ENCODE measurements at places on chromosomes 7 and 10. TPM values are rescaled to one million over a fixed set of nuclear protein-coding genes. Genes with fewer than 3 reads are reported as not detected.

DNA sequence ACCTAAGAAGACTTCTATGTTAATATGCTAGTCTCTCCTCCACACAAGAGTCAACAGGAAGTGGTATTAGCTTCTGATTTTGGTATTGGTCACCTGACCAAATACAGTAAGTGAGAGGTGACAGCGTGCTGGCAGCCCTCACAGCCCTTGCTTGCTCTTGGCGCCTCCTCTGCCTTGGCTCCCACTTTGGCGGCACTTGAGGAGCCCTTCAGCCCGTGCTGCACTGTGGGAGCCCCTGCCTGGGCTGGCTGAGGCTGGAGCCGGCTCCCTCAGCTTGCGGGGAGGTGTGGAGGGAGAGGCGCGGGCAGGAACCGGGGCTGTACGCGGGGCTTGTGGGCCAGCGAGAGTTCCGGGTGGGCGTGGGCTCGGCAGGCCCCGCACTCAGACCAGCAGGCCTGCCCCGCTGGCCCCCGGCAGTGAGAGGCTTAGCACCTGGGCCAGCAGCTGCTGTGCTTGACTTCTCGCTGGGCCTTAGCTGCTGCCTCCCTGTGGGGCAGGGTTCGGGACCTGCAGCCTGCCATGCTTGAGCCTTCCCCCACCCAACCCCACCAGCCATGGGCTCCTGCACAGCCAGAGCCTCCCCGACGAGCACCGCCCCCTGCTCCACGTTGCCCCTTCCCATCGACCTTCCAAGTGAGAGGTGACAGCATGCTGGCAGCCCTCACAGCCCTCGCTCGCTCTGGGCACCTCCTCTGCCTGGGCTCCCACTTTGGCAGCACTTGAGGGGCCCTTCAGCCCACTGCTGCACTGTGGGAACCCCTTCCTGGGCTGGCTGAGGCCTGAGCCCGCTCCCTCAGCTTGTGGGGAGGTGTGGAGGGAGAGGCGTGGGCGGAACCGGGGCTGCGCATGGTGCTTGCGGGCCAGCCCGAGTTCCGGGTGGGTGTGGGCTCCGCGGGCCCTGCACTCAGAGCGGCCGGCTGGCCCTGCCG, 4.2 kb upstream of the ACSL5 start:
- H3K27ac ChIP-seq: no peak overlapping the region
- no peak for DNase-seq
- H3K4me3 ChIP-seq: no peak overlapping the region
- H3K36me3 ChIP-seq: no peaks in the 10 kb centered on the region

- H3K27me3 ChIP-seq: no peaks in the 10 kb centered on the region
- H3K4me1 ChIP-seq: no peaks in the 10 kb centered on the region
- H3K36me3 ChIP-seq: no peaks in the 10 kb centered on the region
- no peak overlapping the region for H3K4me3 ChIP-seq
- no peak overlapping the region for H3K27ac ChIP-seq
These were observed 3.7 kb upstream of the CXCL12 start for GRCh38 chr10:44388641-44389040.

- DNase-seq: peak; percentile 86
- 0 out of 2 replicates have a peak overlapping the region, but pooled peaks have one; percentile 16 for H3K4me3 ChIP-seq
- H3K27ac ChIP-seq: peak overlapping the region; percentile 85
- peaks cover 33% of the 10 kb centered on the region for H3K4me1 ChIP-seq
- H3K36me3 ChIP-seq: no peaks in the 10 kb centered on the region
These were observed 112.1 kb downstream of the LMBR1 start for GRCh38 chr7:156780724-156781455.

DNA sequence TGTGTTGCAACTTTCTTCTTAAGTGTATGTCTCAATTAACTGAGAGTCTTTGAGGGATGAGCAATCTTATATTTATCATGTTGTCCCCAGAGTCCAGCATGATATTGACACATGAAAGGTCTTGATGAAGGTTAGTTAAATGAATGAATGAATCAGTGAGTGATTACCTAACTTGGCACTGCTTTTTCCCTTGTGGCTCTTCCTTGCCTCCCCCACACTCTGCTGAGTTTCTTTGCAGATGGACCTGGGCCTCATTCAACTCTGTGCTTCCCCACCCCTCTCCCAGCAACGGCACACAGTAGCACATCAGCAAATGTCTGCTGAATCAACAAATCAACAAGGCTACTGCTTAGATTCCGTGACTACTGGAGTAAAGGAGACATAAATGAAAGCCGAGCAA, 235.1 kb upstream of the CXCL12 start:
- no peaks in the 10 kb centered on the region for H3K4me1 ChIP-seq
- no peaks in the 10 kb centered on the region for H3K36me3 ChIP-seq
- H3K4me3 ChIP-seq: no peak overlapping the region
- H3K27ac ChIP-seq: no peak overlapping the region
- no peaks in the 10 kb centered on the region for H3K27me3 ChIP-seq

DNA sequence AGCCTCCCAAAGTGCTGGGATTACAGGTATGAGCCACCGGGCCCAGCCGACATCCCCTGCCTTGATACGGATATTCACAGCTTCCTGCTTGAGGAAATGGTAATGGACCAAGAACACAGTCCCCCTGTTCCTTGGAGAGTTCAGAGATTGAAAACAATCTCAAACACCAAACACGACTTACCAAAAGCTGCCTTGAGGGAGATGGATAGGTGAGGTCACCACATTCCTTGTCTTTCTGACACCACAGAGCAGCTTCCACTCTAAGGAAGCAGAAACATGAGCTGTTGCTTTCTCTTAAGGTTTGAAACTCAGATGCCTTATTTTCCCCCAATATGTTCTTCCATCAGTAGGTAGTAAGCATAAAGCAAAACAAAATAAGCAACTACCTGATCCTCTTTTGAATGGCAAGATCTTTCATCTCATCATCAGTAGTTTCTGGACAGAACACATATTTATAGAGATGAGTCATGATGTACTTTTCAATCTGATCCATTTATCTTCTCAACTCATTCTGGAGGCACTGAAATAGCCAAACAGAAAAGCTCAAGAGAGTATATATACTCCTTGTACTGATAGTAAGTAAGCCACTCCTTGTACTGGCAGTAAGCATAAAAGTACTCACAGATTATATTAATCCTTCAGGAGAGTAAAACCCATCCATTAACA, 199.1 kb upstream of the KCTD7 start:
- no peaks in the 10 kb centered on the region for H3K36me3 ChIP-seq
- no peaks in the 10 kb centered on the region for H3K4me1 ChIP-seq
- H3K27ac ChIP-seq: no peak overlapping the region

GRCh38 chr7:90972906-90973550, 291.2 kb upstream of the FZD1 start:
- H3K4me3 ChIP-seq: no peak overlapping the region
- no peak overlapping the region for H3K27ac ChIP-seq
- no peak for DNase-seq
- no peaks in the 10 kb centered on the region for H3K36me3 ChIP-seq
- no peaks in the 10 kb centered on the region for H3K4me1 ChIP-seq
- no peaks in the 10 kb centered on the region for H3K27me3 ChIP-seq

GRCh38 chr7:134434701-134435100, 24.2 kb downstream of the AKR1B1 start:
- H3K36me3 ChIP-seq: no peaks in the 10 kb centered on the region
- peaks cover 5% of the 10 kb centered on the region for H3K4me1 ChIP-seq
- H3K4me3 ChIP-seq: no peak overlapping the region
- no peak for DNase-seq
- H3K27me3 ChIP-seq: no peaks in the 10 kb centered on the region

GRCh38 chr7:83388436-83388835, 225.8 kb upstream of the PCLO start:
- no peak overlapping the region for H3K4me3 ChIP-seq
- H3K36me3 ChIP-seq: no peaks in the 10 kb centered on the region
- DNase-seq: no peak
- H3K4me1 ChIP-seq: no peaks in the 10 kb centered on the region
- H3K27me3 ChIP-seq: no peaks in the 10 kb centered on the region

GRCh38 chr10:78736926-78737630, 331.7 kb upstream of the ZMIZ1 start:
- no peaks in the 10 kb centered on the region for H3K36me3 ChIP-seq
- no peaks in the 10 kb centered on the region for H3K27me3 ChIP-seq
- no peak overlapping the region for H3K27ac ChIP-seq
- no peak for DNase-seq
- H3K4me3 ChIP-seq: no peak overlapping the region

DNA sequence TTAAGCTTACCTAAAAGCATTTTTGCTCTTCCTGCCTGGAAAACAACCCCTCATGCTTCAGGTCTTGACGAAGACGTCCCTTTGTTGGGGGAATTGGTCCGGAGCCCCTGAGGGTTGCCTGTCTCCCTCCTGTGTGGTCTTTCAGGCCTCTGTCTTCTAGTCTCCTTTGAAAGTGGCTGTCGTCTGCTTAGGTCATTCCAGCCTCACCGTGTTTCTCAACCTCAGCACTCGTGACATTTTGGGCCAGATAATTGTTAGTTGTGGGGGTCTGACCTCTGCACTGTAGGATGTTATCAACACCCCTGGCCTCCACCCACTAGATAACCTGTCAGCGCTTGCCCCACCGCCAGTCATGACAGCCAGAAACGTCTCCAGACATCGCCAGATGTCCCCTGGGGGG, 219.1 kb downstream of the TCF7L2 start:
- H3K36me3 ChIP-seq: no peaks in the 10 kb centered on the region
- DNase-seq: no peak
- H3K27me3 ChIP-seq: no peaks in the 10 kb centered on the region
- H3K4me1 ChIP-seq: 0 out of 2 replicates have a peak, but pooled peaks cover 5% of the 10 kb centered on the region
- H3K4me3 ChIP-seq: no peak overlapping the region
- no peak overlapping the region for H3K27ac ChIP-seq

- no peaks in the 10 kb centered on the region for H3K27me3 ChIP-seq
- no peaks in the 10 kb centered on the region for H3K4me1 ChIP-seq
- H3K4me3 ChIP-seq: no peak overlapping the region
- no peak overlapping the region for H3K27ac ChIP-seq
- DNase-seq: no peak
- H3K36me3 ChIP-seq: peaks cover 18% of the 10 kb centered on the region
These were observed 57.1 kb upstream of the KCTD7 start for GRCh38 chr7:66571568-66571967.

- H3K4me1 ChIP-seq: no peaks in the 10 kb centered on the region
- H3K27me3 ChIP-seq: no peaks in the 10 kb centered on the region
- H3K36me3 ChIP-seq: no peaks in the 10 kb centered on the region
- no peak for DNase-seq
- no peak overlapping the region for H3K27ac ChIP-seq
These were observed 119.7 kb upstream of the SLC25A13 start for GRCh38 chr7:96441436-96442084.

DNA sequence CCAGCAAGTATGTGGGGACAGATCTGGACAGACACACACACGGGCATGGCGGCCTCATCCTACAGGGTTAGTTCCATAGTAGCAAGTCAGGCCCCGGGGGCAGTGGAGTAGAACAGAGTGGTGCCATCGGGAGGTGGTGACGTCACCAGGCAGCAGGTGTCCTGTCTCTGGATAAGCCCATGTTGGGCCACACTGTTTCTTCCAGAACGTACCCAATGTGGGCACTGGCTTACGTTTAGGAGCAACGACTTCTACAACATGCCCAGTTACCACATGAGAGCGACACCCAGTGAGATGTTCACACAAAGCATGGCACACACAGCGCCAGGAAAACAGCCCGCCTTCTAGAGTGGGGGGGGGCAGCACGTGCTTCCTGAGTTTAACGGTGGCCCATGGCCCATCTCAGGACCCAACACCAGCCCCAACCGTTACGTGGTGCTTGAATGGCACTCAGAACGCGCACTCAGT, 67.8 kb downstream of the CTBP2 start:
- DNase-seq: no peak
- H3K36me3 ChIP-seq: no peaks in the 10 kb centered on the region
- H3K4me3 ChIP-seq: no peak overlapping the region

- no peak for DNase-seq
- no peak overlapping the region for H3K4me3 ChIP-seq
- H3K27me3 ChIP-seq: no peaks in the 10 kb centered on the region
- peaks cover 24% of the 10 kb centered on the region for H3K36me3 ChIP-seq
- peaks cover 21% of the 10 kb centered on the region for H3K4me1 ChIP-seq
These were observed 36.4 kb downstream of the RBM33 start for GRCh38 chr7:155680864-155681263.

- H3K27me3 ChIP-seq: no peaks in the 10 kb centered on the region
- H3K36me3 ChIP-seq: no peaks in the 10 kb centered on the region
- no peak overlapping the region for H3K4me3 ChIP-seq
- H3K27ac ChIP-seq: no peak overlapping the region
- no peaks in the 10 kb centered on the region for H3K4me1 ChIP-seq
These were observed 309.8 kb downstream of the ADK start for GRCh38 chr10:74460812-74461211.

- no peak for DNase-seq
- peak overlapping the region; percentile 85 for H3K27ac ChIP-seq
- H3K27me3 ChIP-seq: no peaks in the 10 kb centered on the region
- peaks cover 28% of the 10 kb centered on the region for H3K36me3 ChIP-seq
These were observed 63.8 kb downstream of the ENTPD1 start for GRCh38 chr10:95819620-95820329.

DNA sequence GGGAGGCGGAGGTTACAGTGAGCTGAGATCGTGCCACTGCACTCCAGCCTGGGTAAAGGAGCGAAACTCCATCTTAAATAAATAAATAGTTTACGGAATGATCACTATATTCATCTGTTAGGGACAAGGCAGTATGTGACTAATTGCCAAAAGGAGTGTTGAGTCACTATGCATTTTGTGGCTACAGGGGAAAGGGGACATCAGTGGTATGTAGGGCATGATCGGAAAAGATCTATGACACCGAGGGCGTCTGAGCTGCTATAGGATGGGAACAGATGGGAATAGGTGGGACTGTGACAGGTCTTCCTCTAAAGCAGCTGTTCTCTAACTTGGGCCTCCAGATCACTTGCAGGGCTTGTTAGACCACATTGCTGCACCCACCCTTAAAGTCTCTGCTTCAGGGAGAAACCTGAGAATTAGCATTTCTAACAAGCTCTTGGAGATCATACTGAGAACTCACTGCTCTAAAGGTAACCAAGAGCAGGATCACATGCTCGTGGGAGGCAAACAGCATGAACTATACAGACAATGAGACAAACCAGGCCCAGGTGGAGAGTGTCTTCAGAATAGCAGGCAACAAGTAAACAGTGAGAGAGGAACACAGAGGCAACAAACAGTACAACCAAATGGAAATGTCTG, 65.1 kb upstream of the ITGA8 start:
- no peaks in the 10 kb centered on the region for H3K4me1 ChIP-seq
- no peaks in the 10 kb centered on the region for H3K27me3 ChIP-seq
- H3K27ac ChIP-seq: no peak overlapping the region

INPP5F gene
- total RNA-seq: 36.3 TPM

TWIST1 gene
- not detected for total RNA-seq

GNGT1 gene
- not detected for total RNA-seq

SNCG gene
- 0.33 TPM for total RNA-seq

ZNF212 gene
- 11.6 TPM for total RNA-seq

IFIT1B gene
- total RNA-seq: not detected

TAS2R41 gene
- total RNA-seq: not detected

TAS2R39 gene
- total RNA-seq: not detected

ARMH3 gene
- 23.3 TPM for total RNA-seq

RBP4 gene
- total RNA-seq: 1.2 TPM

DKK1 gene
- 0.77 TPM for total RNA-seq

PPP1R3C gene
- total RNA-seq: 0.16 TPM

SYT15 gene
- total RNA-seq: 0.51 TPM

NRF1 gene
- 19.8 TPM for total RNA-seq

LIPM gene
- not detected for total RNA-seq

All from GM12878 (cell line).